Activated T-cell treated with anti-CD3 and anti-CD28 coated beads, Interleukin-2, amount 50 U/mL, for 72 hours (primary cell): ENCODE measurements at places on chromosomes 11 and 22. TPM values are rescaled to one million over a fixed set of nuclear protein-coding genes. Genes with fewer than 3 reads are reported as not detected.
A peak's percentile ranks its signal among the peaks of the same experiment; 100 is the strongest.

Gene MMP12
- not detected for total RNA-seq

Gene FADS2
- total RNA-seq: 23.3 TPM

Gene ANGPTL5
- total RNA-seq: not detected

DNA sequence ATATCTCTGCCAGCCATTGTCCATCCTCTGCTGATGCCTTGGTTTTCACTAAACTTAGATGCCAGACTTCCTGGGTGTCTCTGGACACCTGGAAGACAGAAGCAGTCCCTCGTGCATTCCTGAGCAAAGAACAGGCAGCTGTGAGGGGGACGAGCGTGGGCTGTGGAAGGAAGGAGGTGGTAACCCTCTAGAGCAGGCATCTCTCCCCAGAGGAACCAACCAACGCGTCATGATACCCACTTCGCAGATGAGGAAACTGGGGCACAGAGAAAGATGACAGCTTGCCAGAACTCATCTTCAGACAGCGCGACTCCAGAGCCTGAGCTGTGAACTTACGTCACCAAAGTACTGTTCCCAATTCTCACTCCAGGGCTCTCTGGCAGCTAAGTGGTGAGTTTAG lies 123.4 kb downstream of the OPCML start:
- H3K36me3 ChIP-seq: no peaks in the 10 kb centered on the region
- H3K4me1 ChIP-seq: no peaks in the 10 kb centered on the region
- no peaks in the 10 kb centered on the region for H3K27me3 ChIP-seq
- H3K27ac ChIP-seq: no peak overlapping the region
- no peak overlapping the region for H3K4me3 ChIP-seq
- DNase-seq: no peak

GRCh38 chr11:68840661-68841653 lies 759 bp downstream of the CPT1A start:
- H3K36me3 ChIP-seq: peaks cover 2% of the 10 kb centered on the region
- H3K27me3 ChIP-seq: peaks cover 8% of the 10 kb centered on the region
- no peak overlapping the region for H3K27ac ChIP-seq
- DNase-seq: peak; percentile 41
- peaks cover 56% of the 10 kb centered on the region for H3K4me1 ChIP-seq

Gene CHST1
- total RNA-seq: not detected

GRCh38 chr11:69443968-69444364 lies 37.5 kb upstream of the LINC01488 start:
- DNase-seq: no peak
- no peaks in the 10 kb centered on the region for H3K36me3 ChIP-seq
- H3K4me3 ChIP-seq: peak overlapping the region; percentile 78
- peaks cover 30% of the 10 kb centered on the region for H3K27me3 ChIP-seq
- no peak overlapping the region for H3K27ac ChIP-seq

Gene LRP5
- 6.8 TPM for total RNA-seq

- H3K4me1 ChIP-seq: peaks cover 16% of the 10 kb centered on the region
- H3K27me3 ChIP-seq: no peaks in the 10 kb centered on the region
- H3K4me3 ChIP-seq: no peak overlapping the region
- DNase-seq: no peak
- H3K27ac ChIP-seq: no peak overlapping the region
Observed at GRCh38 chr22:46078241-46079092, 71.9 kb upstream of the PPARA start.

GRCh38 chr11:460331-461199 lies 10.5 kb downstream of the PTDSS2 start:
- DNase-seq: no peak
- peaks cover 24% of the 10 kb centered on the region for H3K4me1 ChIP-seq
- no peaks in the 10 kb centered on the region for H3K27me3 ChIP-seq
- no peak overlapping the region for H3K27ac ChIP-seq
- no peak overlapping the region for H3K4me3 ChIP-seq
